NCI-H1930 (cell line): ENCODE measurements at places on chromosomes 7 and 10.

DNA sequence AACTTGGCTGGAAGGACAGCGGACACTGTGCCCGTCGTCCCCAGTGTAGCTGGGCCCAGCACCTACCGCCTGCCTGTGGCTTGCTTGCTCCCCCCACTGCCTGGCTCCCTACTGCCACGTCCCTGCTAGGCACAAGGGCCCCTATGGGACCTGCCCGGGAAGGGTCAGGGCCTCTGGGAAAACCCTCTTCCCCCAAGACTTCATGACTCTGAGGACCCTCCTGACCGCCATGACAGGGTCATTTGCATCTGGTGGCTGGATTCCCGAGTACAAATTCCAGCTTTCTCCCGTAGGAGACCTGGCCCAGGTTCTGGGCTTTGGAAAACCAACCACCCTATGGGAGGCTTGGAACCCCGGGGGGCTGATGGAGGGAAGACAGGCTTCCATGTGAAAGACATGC lies 1.4 kb upstream of the MMD2 start:
- DNase-seq, result no peak

- no peak for DNase-seq
Measured at GRCh38 chr10:118918116-118918515, 111.4 kb upstream of the NANOS1 start.

DNA sequence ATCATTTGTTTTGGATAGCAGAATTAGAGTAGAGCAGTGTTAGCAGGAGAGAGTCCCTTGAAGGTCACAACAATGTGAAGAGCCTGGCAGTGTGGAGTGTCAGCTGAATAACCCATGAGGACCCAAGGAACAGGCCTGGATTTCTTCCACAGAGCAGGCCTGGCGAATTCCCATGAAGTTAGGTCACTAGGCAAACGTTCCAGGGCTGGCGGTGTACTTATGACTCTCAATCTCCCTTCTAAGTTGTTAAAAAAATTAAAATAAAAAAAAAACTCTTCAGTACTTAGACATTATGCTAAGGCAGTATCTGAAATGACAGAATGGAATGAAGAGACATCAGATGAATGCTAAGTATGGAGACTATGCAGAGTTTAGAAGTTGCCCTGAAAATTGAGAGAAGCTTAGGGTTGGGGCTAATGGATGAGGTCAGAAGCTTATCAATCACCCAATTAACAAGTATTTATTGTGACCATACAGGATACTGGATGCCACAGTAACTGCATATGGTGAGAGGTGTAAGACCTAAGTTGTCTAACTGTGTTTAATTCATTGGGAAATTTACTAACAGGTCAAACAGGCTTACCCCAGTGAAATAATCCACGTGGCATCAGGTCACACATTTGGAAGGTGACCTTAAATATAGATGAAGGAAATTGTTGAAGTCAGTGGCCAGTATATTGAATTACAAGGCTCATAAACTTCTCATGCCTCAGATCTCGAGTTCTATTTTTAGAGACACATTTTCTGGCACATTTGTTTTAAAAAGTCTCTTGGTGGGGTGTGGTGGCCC lies 126.2 kb upstream of the NRP1 start:
- DNase-seq, result no peak

DNA sequence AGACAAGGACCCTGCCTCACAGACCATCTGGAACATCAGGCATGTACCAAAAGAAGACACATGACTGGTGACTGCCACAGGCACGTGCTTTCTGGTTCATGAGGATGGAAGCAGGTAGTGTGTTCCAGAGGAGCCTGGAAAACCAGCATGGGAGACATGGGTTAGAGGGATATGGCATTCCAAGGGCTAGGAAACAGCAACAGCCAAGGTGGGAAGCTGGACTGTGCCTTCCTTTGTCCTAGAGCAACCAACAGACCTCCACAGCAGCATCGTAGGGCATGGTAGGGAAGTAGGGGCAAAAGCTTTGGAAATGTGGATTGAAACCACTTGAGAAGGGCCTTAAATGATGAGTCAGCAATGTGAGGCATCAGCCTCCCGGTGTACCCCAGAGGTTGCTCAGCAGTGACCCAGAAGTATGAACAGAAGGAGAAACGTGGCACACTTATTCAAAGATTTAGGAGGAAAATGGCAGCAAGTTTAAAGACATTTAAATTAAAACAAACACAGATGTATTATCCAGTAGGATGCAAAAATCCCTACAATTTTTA lies 51.0 kb downstream of the PRLHR start:
- DNase-seq, result no peak

DNA sequence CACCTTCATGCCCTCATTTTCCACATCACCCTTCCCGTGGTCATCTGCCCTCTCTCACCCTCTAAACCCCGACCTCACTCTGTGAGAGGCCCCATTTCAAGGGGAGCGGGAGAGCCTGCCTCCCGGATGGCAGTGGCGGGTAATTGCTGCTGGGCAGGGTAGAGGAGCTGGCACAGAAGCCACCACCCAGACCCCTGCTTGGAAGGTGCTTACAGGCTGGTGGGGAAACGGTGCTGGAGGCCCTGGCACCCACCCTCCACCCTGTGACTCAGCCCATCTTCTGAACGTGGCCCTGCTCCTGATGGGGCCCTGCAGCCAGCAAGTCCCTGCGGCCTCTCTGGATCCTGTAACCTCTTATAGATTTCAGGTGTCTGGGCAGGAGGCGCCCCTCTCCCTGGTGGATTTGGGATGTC lies 10.6 kb upstream of the PWWP2B start:
- no peak for DNase-seq

GRCh38 chr7:133763076-133763640 lies 364.0 kb upstream of the LRGUK start:
- no peak for DNase-seq

DNA sequence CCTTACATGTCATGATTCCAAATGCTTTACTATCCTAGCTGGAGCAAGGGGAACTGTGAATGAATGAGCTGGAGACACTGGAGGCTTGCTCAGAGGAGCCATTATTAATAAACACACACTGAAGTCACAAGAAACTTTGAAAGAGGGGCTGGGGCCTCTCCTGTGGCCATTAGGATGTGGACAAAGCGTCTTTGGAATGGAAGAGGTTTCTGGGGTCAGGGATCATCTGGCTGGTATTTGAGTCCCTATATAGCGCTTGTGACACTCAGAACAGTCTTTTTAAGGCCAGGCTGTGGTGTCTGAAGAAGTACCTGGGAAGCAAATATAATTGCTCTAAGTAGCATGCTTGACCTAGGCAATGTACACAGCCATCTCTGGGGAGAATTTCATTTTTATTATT lies 193.0 kb downstream of the JCAD start:
- no peak for DNase-seq
